Bone marrow (tissue), 2 donors: ENCODE measurements at places on chromosomes 12 and 14.

DNA sequence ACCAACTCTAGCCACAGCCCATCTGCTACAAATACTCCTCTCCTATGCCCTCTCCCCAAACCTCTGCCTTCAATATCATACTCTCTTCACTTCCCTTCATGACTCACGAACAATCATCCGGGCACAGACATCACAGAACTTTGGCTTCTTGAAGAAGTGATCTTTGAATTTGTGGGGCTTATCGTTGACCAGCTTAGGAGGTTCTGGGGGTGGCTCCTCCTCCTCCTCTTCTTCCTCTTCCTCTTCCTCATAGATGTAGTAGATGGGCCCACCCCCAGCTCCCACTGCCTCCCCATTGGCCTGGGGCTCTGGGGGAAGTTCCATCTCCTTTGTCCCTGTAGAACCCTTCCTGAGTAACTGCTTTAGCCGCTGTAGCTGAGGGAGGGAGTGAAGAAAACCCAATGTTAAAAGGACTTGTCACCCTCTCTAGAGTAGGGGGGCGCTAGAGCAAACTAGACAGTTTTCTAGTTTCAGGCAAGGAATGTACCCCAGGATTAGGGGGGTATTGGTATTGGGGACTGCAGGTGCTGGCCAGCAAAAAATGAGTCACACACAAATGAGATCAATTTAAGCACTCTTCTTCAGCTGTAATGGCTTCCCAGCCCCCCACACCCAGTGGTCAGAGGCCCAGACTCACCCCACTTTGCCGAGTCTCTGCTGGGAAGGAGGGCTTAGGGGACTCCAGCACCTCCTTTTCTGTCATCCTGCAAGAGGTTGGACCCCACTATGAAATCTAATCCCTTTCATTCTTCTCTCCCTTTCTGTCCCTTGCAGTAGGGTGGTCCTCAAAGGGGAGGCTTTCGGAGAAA lies 1.8 kb downstream of the STAC3 start:
- DNase-seq = peak; percentile 76

DNA sequence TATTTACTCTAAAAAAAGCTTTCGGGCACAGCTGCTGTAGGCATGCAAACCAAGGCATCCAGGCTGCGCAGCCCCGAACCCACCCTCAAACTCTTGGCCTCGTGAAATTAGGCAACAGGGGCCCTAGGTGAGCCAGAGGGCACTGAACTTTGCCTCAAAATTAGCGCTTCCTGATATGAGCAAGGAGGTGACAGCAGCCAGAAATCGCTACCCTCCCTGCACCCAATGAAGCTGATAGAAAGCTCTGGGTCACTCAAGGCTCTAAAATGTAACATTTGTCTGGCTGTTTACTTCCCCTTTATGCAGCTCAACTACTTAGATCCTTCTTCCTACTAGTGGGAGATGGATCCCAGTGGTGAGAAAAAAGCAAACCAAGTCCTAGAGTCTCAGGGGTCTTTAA lies 61.8 kb downstream of the PITPNM2 start:
- DNase-seq = no peak

GRCh38 chr14:33956640-33957039 lies 5.8 kb upstream of the EGLN3 start:
- DNase-seq = no peak

DNA sequence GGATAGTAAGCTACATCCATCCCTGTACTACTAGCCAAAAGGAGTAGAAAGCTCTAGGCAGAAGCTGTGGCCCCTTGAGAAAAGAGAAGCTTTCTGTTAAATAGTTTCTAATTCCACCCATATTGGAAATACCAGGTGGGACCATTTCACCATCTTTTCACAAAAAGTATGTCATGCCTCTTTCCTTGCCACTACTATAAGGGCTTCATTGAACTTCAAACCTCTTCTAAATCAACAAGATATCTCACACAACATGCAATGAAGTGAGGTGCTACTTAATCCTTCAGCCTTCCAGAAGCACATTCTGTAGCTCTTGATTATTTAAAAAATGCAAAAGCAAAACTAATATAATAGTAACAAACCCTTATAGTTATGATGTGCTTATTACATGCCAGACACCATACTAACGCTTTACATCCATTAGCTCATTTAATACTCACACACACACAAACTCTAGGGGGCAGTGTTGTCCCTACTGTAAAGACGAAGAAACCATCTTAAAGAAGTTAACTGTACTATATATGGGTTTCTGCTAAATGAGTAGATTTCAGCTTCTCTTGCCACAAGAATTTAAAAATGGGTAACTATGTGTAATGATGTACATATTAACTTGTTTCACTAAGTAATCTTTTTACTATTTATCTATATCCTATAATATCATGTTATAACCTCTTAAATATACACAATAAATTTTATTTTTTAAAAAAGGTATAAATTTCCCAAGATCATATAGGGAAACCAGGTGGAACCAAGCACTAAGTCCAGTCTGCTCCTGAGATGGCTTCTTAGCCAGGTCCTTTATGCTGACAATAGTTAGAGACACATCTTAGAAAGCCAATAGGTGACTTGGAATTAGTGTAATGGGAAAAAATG lies 124.4 kb downstream of the RPS29 start:
- peak; percentile 86 for DNase-seq

- no peak for DNase-seq
Measured at GRCh38 chr12:89571491-89572195, 45.8 kb upstream of the POC1B start.

DNA sequence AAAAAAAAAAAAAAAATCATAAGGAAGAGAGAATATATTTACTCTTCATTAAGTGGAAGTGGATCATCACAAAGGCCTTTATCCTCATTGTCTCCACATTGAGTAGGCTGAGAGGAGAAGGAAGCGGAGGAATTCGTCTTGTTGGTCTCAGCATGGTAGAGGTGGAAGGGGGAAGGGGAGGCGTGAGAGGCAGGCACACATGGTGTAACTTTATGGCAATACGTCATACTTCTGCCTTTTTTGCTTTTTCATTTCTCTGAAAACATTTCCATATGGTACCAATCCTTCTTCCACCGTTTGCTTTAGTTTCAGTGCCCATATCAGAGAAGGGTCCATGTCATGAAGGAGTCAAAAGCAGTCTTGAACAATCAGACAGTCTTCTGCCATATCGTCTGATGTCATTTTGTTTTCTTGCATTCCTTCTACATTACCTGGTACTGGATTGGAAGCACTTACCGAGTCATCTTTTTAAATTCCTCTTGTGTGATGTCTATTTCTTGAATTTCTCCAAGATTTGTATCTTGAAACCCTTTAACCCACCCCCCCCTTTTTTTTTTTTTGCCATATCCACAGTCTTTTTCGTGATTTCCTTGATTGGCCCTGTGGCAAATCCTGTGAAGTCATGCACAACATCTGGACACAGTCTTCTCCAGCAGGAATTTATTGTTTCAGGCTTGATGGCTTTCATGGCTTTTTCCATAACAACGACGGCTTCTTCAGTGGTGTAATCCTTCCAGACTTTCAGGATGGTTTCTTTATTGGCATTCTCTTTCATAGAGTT lies 8.9 kb downstream of the FUT8 start:
- no peak for DNase-seq

GRCh38 chr12:103773109-103773910 lies 67.7 kb downstream of the NT5DC3 start:
- DNase-seq = no peak

DNA sequence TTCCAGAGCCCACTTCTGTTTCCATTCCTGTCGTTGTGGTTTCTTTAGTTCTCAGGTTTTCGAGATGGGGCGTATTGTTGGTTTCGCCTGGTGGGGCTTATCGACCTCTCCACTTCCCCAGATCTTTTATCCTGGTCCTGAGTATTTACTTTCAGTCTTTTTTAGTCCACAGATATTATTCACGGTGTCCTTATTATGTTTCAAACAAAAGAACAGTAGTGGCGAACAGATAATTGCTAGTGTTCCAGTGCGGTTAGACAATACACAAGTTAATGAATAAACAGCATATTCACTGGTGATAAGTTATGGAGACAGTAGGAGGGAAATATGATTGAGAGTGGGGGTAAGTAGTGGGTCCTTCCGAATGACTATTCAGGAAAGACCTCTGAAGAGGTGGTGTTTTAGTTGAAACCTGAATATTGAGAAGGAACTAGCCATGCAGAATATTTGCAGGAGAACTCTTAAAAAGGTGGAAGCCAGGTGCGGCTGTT lies 668 bp downstream of the TMEM260 start:
- DNase-seq = no peak

DNA sequence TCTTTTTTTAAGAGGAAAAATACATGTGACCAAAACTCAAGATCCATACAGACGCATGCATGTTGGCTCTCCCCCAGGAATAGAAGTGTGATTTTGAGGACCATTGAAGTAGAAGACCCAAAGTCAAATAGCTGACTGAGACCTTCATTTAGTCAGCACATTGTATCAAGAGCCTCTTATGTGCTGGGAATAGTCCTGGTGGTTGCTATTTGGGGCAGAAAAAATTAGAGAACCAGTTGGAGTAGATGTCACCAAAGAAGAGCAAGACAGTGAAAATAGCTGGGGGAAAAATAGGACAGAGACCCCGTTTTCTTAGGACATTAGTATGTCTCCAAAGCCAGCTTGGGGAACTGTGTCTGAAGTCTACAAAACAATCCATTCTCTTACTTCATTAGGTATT lies 93.6 kb downstream of the PELI2 start:
- no peak for DNase-seq
